ENCODE measurements at places on chromosomes 5 and 9.

DNA sequence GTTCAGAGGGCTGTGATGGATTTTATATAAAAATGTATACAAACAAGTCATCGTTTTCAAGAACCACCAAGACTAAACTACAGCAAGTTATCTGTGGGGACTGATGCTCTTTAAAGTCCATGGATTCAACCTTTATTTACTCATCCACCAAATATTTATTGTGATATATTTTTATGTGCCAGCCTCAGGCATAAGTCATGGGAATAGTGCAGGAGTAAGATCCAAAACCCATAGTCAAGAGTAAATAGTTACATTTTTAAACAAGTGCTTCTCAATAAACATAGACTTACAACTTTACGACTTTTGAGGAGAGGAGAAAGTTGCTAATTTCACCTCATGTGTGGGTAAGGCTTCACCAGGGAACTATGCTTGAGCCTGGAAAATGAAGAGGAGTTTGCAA, 24.6 kb downstream of the MACIR start:
- DNase-seq, result no peak

DNA sequence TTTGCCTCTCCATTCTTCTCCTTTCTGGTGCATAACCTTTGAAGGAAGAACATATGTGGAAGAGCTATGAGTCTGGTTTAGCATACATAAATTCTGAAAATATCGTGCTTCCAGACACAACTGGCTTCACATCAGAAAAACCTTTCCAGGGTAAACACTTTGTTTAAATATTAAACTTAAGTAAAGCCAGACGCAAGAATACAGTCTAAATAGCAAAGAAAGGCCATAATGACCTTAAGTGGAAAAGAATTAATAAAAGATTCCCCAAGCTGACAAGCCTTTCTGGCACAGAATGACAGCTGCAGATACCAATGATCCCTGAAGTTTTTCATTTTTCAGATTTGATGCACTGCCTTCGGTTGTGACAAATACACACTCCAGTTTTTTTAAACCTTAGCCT, 13.5 kb upstream of the TSSK1B start:
- no peak for DNase-seq

DNA sequence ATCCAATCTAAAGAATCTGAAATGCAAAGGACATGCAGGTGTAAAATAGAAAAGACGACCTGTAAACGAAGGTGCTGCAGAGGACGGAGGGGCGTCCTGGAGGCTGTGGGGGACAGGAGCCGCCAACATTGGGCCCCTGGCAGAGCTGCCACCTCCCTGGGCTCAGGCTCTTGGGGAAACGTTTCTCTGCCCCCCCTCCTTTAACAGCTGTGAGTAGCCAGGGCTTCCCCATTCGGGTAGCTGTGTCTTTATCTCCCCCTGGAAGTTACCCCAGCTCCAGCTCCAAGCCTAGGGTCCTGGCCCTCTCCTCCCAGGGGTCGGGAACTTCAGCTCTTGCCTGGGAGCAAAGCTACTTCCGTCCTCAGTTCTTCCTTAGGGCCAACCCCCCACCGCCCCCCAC, 51.5 kb downstream of the PSD2 start:
- DNase-seq, result no peak

- DNase-seq, result no peak
These were observed 198.6 kb downstream of the AGTPBP1 start for GRCh38 chr9:85543196-85543595.

DNA sequence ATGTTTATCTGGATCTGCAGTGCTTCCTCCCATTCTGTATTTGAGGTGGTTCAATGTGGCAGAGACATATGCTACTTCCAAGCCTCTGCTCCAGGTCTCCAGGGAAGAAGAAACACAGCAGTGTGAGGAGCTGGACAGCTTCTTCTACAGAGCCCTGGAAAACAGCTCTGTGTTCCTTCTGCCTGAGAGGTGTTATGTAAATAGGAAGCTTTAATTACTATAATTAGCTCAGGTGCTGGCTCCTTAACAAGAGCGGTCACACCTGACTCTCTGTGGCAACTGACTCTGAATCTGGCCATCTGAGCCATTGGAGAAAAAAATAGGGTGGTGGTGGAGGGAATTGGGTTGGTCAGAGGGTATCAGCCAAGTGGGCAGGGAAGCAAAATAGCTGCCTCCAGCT, 332.4 kb upstream of the BRINP1 start:
- DNase-seq, result no peak

GRCh38 chr5:74670396-74671038, 14.5 kb upstream of the HEXB start:
- DNase-seq, result no peak

GRCh38 chr5:91849069-91849468, 466.0 kb upstream of the ARRDC3 start:
- no peak for DNase-seq

- no peak for DNase-seq
These were observed 40.4 kb upstream of the HSPB3 start for GRCh38 chr5:54415147-54415546.

DNA sequence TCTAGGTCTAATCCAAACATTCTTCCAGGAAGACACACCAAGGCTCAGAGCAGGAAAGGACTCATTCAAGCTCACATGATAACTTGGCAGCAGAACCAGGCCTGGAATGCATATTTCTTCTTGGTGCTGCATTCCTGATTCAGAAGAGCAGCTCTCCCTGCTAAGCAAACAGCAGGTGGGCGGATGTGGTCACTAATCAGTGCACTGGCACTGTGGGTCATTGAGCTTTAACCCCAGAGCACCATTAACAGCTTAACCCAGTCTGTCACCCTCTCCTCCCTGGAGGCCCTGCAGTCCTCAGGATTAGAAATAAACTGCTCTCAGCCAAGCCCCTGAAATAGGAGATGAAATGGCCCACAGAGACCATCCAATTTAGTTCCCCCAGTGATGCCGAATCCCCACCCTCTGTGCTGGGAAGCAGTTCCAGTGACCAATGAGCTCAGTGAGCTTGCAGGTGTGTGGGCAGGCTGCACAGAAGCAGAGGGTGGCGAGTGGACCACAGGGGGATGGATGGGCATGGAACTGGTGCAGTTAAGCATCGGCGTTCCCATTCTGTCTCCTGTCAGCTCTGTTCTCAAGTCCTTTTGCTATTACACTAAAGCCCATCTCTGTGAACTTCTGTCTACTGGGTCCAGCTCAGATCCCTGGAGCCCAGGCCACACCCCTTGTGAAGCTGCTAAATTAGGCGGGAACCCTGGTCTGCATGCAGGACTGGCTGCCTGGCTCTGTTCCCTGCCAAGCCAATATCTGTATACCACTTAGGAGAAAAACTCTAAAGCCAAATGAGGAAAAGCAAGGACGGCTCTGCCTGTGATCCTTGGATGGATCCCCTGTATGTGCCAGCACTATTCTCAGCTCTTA, 16.6 kb upstream of the MEGF9 start:
- no peak for DNase-seq

DNA sequence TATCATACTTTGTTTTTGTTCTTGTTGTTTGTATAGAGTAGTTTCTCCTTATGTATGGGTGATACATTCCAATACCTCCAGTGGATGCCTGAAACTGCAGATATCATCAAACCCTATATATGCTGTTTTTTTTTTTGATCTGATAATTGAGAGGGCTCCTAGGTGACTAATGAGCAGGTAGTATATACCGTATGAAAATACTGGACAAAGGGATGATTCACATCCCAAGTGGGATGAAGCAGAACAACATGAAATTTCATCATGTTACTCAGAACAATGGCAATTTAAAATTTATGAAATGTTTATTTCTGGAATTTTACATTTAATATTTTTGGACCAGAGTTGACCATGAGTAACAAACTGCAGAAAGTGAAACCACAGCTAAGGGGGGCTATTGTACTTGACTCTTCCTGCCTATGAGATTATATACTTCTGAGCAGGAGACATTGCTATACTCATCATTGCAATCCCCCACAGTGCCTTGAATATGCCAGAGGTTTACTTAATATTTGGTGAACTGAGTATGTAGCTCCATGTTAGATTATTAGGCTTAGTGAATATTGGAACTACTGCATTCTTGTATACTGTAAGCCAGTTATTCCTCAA, 258.7 kb upstream of the FBXL7 start:
- DNase-seq, result no peak

- DNase-seq, result no peak
These were observed 2019.5 kb upstream of the NUDT12 start for GRCh38 chr5:105581988-105582690.

GRCh38 chr9:126009047-126009446, 261.9 kb downstream of the PBX3 start:
- DNase-seq, result no peak

DNA sequence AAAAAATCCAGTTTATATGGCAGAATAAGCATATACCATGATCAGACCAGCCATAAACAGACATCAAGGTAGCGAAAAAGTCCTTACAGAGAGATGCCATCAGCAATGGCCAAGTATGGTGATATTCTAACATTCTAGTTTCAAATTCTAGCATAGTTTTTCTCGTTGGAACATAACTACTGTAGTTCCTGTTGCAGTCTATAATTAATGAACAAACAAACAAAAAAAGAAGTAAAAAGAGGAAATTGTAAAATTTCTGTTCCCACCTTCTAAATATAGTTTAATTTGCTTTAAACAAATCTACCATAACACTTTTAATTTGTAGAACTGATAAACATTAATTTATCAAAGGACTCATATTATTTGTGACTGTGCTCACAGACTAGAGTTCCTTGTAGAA, 9.9 kb upstream of the CD180 start:
- no peak for DNase-seq

- no peak for DNase-seq
These were observed 134.7 kb upstream of the DMRT1 start for GRCh38 chr9:706606-707459.

DNA sequence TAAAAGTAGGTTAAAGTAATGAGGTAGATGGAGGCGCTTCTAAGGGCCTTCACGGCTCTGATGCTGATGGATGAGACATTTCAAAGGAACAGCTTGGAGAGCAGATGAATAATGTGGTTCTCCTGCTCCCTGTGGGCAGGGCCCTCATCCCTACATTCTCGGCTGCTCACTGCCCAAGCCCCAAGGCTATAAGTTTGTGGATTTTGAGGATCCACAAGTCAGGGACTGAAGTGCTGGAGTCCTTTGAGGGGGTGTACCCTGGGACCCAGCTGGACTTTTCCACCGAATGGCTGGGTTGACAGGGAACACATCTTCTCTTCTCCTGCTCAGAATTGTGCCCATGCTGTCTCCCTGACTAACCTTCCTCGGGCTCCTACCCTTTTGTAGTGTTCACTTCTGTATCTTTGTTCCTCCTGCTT, 21.4 kb upstream of the CXCL14 start:
- no peak for DNase-seq

GRCh38 chr9:72718503-72718902, 197.1 kb downstream of the TMC1 start:
- no peak for DNase-seq

GRCh38 chr9:115952430-115953292, 200.9 kb upstream of the PAPPA start:
- no peak for DNase-seq

DNA sequence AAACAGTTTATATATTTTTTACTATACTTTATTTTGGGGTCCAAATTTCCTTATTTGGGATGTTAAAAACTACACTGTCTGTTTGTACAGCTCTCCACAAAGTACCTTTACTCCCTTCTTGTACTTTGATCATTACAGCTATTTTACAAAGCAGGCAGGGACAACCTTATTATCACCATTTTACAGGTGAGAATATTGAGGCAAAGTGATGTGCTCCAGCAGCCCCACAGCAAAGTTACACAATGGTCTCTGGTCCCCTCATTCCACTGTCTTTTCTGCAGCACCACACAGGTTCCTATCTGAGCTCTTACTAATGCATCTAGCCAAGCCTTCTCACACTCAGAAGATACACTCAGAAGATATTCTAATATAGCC, 457.3 kb downstream of the RASEF start:
- DNase-seq, result no peak

DNA sequence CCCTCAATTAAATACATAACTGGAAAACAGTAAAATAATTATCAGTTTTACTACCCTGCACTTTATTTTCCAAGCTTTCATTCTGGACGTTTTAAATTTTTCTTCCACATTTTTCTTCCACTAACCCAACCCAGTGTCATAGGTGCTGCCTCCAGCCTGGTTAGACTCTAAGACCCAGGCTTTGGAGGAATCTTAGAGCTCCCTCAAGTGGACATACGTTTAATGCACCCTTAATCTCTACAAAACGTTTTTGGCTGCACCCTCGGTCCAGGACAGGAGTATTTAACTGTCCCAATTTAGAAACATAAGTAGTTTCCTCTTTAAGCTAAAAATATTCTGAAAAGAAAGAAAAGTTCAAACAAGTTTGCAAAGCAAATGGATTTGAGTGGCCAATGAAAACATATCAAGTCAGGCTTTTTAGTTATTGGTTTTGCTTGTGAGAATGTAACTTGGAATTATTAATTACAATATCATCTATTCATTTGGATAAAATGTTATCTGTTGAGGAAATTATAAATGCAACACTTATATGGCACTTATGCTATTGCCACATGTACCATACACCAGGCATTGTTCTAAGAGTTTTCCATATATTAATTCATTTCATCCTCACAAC, 38.9 kb downstream of the CDH6 start:
- peak; percentile 24 for DNase-seq

DNA sequence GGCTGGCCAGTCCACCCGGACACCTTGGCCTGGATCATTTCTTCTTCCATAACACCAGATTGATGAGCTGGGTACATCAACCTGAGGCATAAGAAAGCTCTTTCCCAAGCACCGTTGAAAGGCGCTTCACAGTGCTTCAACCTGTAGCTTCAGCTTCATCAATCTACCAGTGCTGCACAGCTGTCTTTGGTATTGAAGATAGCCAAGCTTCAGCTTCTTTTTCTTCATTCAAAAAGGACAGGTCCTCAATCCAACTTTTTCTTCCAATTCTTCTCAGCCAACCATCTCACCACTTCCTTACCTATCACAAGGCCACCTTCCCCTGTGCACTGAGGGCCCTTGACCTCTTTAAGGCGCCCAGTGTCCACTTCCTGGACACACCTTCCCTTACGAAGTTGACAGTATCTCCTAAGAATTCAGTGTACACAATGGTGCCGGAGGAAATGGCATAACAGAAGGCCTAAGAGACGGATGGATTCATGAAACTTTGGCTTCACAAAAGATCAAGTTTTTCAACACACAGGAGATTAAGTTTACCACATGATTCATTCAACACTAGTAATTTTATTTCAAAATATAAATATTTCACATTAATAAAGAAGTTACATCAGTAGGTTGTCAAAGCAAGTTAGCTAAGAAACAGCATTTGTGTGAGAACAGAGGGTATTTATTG, 1.4 kb upstream of the CTNNAL1 start:
- DNase-seq, result no peak

DNA sequence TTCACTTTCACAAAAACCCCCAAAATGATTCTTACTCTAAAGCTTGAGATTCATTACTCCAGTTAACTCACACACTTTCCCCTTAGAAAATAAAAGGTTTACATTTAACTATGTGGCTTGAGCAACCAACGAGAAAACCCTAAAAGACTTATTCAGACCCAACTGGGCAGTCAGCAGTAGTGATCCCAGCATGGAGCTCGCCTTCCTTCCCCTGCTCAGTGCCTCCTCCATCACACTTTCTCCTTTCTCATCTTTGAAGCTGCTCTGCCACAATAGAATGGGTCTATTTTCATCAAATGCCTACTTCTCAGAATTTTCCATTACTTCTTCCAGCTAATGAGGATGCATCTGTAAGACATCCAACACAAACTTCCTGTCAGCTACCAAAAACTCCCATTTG, 29.1 kb downstream of the RORB start:
- no peak for DNase-seq
